DMS153 (cell line): ENCODE measurements at places on chromosomes 3 and 15.
A peak's percentile ranks its signal among the peaks of the same experiment; 100 is the strongest.

- DNase-seq, result no peak
Measured at GRCh38 chr3:169694117-169694516, 30.6 kb upstream of the MECOM start.

- no peak for DNase-seq
Measured at GRCh38 chr3:177015881-177016280, 181.4 kb downstream of the TBL1XR1 start.

GRCh38 chr3:47283193-47283537, 421 bp downstream of the KLHL18 start:
- DNase-seq, result no peak

GRCh38 chr3:170585937-170586310, at the start of gene SLC7A14:
SLC7A14 (minus strand) TSS chr3:170586075; CDS start chr3:170526936, 59,139 bp downstream.
- peak; percentile 16 for DNase-seq

GRCh38 chr3:33458446-33458845, 18.2 kb upstream of the UBP1 start:
- no peak for DNase-seq

DNA sequence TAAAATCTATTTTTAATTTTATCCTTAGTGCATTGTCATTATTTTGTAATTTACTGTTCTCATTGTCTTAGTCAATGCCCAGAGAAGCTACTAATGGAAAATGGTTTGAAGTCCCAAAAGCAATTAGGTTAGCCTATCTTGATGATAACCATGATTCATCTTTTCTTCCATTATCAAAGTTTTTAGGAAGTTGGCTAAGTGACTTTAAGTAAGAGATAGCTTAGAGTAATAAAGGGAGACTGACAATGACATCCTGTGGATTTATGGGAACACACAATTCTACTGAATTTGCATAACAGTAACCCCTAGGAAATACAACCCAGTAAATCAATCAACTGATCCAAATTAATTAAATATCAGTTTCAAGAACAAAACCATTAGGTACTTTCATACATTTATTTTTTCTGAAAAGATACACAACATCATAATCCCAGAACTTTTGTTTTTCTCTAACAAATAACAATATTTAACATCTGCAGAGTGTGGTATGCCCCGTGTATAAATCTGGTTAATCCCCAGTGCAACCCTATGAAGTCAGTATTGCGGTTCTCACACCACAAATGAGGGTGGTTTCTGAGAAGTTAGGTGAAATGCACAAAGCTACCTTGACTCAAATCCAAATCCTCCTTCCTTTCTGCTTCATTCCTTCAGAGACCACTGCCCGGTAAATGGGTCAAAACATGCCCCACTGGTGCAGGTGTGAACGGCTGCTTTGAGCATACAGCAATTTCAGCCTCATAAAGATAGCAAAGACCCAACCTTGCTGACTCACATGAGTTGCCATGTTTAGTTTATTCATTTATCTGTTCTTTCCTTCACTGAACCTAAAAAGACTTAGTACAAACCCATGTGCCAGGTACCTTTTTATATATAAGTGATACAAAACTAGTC, 202.1 kb downstream of the TBL1XR1 start:
- DNase-seq, result no peak

- DNase-seq, result no peak
Measured at GRCh38 chr15:58518626-58519025, 86.8 kb downstream of the LIPC start.

DNA sequence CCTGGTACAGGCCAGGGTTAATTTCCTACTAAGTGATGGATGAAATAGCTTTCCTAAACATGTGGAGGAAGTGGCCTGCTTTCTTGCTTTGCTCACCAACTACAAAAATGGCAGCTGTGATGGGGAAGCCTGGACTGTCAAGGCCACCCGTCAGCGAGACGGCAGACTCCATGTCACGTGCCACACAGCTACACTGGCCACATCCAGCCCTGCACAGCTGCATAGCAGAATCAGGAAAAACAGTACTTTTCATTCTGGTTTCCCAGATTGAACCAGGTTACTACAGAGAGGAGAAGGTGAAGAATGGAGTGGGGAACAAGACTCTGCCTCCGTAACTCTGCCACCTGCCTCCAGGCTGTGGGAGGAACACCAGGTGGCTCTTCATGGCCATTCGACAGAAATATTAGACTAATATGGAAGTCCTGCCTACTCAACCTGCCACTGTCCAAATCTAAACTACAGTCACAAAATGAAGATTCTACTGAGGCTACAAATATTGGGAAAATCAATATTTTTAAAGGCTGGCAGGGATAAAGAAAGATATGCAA, 174.3 kb downstream of the MAGI1 start:
- DNase-seq, result no peak

DNA sequence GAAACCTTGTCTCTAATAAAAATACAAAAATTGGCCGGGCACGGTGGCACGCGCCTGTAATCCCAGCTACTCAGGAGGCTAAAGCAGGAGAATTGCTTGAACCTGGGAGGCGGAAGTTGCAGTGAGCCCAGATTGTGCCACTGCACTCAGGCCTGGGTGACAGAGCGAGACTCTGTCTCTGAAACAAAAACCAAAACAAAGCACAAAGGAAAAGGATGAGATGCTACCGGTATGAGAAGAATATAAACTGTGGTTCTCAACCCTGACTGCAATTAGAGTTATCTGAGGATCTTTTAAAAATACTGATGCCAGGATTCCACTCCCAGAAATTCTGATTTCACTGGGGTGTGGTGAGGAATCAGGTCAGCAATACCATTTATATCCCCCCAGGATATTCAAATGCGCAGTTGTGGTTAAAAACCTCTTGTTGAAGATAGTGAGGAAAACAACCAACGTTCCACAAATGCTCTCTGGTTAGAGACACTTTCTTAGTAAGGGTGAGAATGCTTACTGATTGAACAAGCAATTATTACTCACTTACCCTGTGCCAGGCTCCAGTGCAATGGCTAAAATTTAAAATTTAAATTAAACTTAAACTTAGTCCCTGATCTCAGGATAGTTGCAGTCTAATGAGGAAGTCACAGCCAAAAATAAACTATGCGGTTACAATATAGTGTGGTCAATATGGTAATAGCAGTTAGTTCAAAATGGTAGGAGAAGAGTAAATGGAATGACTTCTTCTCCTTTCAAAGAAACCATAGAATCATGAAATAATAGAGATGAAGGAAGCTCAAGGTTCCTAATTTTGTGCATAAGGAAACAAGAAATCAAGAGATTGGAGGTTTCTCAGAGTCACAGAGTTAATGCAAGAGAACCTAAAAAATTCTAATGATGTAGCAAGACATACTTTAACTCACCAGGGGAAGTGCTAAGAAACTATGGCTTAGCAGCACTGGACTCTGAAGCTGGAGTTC, 109.5 kb downstream of the SSR3 start:
- DNase-seq, result no peak
